HTR-8/SVneo (cell line): ENCODE measurements at places on chromosomes 2 and 18.

- no peak for DNase-seq
Observed at GRCh38 chr18:61821748-61822147, 71.1 kb downstream of the RNF152 start.

- no peak for DNase-seq
Observed at GRCh38 chr2:183455056-183455455, 330.8 kb downstream of the NUP35 start.

DNA sequence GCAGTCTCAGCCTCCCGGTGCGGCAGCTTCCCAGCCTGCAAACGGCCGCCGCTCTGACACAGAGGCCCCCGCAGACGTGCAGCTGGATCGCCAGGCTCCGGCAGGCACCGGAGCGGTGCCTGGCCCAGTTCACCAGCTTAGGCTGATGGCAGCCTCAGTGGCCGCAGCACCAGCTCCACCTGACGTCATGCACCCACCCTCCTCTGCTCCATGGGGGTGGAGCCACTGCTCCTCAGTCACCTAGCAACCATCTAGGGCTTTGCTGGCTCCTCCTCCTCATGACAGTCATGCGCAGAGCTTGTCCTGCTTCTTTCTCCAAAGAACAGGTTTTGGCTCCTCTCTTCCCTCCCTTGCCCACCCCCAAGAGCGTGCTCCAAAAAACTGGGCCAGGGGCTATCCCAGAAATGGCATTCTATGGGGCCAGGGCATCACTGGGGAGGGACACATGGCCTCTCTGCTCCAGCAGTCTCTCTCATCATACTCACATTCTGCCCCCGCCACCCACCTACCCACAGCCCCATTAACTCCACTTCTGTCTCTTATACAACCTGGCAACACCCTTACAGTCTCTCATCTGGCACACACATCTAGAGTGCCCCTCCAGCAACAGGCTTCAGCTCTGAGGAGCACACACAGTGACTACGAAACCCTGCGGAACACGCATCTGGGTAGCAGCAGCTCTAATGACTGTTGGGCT lies 5.5 kb downstream of the DCTN1 start:
- no peak for DNase-seq

- no peak for DNase-seq
Observed at GRCh38 chr2:96962567-96963203, 23.7 kb downstream of the FAM178B start.

- no peak for DNase-seq
Observed at GRCh38 chr18:66752733-66753132, 148.8 kb upstream of the CDH19 start.

GRCh38 chr18:5975111-5976002 lies 80.0 kb upstream of the TMEM200C start:
- DNase-seq, result no peak

DNA sequence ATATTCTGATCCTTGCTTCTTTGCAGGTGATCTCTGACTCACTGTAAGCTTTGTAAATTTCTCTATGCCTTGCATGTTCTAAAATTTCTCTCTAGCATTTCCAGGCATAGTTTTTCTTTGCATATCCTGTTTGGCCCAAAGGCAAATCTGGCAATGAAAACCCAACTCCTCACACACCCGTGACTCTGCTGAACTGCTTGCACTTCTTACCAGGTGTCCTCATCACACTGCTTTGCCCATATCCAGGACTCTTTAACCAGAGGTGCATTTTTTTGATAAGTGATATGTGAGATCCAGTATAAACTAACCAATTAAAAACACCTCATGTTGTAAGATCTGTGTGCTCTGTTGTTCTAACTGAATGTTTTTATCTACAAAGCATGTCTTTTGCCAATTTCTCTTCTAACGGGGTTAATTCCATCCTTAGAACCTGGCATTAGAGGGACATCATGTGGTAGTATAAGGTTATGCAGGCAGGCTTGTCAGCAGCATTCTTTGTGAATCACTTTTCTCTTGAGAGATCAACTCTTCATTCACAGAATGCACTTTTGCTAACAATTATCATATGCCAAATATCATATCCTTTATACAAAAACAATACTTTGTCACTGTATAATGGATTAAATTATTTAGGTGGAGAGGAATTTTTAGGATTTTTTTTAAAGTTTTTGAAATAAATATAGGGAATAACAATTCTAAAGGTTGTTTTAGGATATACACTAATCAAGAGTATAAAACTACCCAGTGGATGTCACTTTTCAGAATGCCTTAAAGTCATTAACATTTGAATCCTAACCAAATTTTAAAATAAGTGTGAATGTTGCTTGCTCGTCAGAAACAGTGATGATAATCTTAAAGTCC lies 20.8 kb upstream of the TMX3 start:
- DNase-seq, result peak; percentile 45

- no peak for DNase-seq
Observed at GRCh38 chr2:213991453-213992108, 419.3 kb upstream of the VWC2L start.

DNA sequence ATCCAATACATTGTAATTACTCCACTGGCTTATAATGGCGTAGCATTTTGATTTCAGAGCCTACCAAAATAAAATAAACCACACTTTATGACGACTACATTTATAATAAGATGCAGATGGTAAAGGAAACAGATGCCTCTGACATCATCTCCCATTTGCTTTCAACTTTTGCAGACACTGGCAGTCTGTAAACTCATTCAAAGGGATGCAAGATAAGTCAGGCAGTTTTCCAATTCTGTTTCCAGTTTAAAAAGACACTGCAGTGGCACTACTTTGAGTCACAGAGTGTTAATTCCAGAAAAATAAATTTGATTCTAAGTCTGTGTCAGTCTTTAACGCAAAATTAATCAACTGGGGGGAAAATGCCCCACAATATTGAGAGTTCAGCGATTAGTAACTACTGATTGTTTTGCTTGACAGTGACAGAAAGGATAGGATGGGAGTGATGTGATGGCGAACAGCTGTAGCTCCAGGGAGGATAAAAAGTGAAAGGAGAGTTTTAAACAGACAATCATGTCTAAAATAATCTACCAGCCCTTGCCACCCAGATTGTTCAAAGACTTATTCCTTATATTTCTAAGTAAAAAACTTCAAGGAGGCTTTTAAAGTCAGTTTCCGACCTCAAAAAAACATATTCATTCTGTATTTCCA lies 6.7 kb downstream of the DSEL start:
- DNase-seq, result no peak

GRCh38 chr2:111100765-111101162 lies 19.9 kb upstream of the BCL2L11 start:
- DNase-seq, result no peak

DNA sequence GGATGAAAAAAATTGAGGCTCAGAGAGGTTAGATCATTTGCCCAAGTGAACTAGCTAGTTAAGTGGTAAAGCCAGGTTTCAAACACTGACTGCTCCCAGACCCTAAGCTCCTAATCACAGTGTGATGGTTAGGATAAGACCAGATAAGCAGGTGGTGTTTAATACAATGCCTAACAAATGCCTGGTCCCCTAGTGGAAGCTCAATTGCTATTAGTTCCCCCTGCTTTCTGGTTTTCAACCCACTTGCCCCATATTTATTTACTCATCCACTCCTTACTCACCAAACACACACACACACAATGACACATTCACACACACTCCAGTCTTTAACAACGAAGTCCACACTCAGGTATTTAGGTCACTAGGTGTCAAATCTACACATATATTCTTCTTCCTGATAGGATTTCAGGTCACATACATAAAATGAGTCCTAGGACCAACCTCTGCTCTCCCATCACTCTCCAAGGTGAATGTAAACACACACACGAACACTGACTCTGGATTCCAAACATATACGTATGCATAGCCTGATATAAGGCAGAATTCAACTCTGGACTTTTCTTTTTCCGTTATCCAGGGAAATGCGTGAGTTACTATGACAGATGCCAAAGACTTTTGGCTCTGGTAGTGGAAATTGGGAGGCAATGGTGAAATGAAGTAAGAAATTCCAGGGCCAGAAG lies 73.6 kb upstream of the TSPYL6 start:
- DNase-seq, result no peak

DNA sequence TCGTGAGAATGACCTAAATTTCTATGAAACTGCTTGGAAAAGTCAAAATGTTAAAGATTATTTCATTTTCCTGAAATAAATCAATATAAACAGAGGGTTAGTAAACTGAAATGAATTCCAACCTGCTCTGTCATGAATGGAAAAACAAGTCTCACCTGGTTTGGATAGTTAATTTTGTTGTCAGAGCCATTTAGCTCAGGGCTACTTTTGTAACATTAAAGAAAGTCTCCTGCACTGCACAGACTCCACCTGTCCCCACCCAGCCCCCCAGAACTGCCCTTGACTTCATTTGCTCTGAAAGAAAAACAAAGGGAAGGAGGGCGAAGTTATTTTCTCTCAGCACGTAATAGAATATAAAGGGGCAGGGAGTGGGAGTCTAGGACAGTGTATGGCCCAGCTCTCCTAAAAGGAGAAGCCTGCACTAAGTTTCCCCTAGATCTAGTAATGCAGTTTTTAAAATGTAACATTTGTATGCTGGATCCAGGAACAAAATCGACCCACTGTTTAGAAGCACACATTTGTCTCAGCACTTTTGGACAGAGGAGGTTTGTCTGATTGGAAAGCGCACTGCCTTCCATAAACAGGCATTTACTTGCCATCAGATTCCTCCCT lies 54.2 kb upstream of the ACSL3 start:
- no peak for DNase-seq

DNA sequence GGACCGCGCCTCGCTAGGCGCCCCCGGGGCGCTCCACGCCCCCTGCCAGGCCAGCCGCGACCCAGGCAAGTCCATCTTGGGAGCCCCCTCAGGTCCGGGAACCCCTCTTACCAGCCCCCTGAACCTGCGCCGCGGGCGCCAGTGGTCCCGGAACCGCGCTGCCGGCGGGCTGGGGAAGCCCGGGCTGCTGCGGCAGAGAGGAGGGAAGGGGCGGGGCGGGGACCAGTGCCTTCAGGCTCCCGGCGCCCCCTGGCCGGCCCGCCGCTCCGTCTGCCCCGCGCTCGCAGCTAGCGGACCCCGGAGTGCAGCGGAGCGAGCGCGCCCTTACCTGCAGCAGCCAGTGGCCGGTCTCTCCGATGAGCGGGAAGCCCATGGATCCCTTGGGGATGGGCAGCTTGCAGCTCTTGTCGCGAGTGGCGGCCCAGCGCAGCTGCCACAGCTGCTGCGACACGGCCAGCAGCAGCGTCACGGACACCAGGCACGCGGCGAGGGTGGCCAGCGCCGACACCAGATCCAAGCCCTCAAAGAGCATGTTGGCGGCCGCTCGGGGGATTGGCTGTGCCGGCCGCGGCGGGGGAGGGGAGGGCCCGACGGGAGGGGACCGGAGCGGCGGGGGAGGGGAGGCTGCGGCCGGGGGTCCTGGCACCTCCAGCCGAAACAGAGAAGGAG lies at the start of gene CYP26B1:
Gene CYP26B1 (minus strand): TSS at position 560 of the 669 bp plus-strand sequence. CDS start 28 bp downstream, at position 532.
- no peak for DNase-seq
